Fibroblast of lung (primary cell): ENCODE measurements at places on chromosomes 6 and 20. TPM values are rescaled to one million over a fixed set of nuclear protein-coding genes. Genes with fewer than 3 reads are reported as not detected.

DNA sequence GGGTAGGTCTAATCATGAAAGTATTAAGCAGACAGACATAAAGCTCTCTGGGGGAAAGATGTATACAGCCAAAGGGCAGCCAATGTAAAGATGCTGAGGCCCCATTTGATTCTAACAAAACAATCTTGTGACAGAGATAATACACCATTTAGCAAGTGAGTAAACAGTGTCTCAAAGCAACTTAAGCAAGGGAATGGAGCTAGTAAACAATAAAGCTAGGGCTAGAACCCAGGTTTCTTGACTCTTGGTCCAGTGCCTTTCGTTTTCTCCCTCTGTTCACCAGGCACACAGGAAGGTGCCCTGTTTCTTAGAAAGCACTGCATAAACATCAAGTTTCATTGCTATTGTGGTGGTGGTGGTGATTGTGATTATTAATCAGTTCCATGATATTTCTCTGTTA lies 5.1 kb downstream of the ELOVL2 start:
- no peak for DNase-seq

DNA sequence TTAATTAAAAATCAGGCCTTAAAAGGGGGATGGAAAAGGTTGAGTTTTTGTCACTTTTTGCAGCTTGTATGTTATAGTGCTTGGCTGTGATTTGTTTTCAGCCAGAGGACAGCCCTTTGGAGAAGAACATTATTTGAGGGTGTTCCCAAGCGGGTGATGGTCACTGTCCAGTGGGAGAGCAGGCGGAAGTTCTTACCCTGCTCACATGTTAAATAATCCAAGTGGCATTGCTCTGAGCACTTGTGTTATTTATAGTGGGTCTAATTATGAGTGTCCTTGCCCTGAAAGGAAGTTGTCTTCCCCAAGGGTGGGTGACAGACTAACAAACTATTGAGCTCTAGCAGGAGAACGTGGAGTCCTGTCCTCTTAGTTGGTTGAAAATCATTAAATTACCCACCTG lies 49.5 kb downstream of the DOK5 start:
- DNase-seq = no peak

DNA sequence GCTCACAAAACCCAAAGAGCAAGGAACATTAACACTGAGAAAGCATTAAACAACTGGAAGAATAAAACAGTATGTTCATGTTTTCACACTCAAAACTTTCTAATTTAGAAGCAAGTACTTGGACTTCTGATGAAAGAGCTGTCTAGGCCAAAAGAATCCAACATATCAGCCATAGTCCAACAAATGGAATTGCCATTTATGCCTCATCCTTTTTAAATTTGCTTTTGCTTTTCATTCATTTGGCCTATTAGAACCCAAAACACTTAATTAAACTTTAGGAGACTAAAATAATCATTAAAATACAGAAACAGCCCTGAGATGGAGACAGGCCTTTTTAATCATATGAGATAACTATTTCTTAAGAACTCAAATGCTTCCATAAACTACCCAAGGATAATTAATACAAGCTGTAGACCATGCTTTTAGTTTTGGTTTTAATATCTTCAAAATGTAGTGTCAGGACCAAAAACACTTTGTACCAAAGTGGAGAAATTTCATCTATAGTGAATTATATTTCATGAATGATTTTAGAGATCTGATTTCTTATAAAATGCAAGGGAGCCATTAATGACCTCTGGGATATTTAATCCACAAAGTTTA lies 166.5 kb downstream of the KIF6 start:
- no peak for DNase-seq

GRCh38 chr6:100309174-100309573 lies 155.5 kb downstream of the SIM1 start:
- no peak for DNase-seq

DNA sequence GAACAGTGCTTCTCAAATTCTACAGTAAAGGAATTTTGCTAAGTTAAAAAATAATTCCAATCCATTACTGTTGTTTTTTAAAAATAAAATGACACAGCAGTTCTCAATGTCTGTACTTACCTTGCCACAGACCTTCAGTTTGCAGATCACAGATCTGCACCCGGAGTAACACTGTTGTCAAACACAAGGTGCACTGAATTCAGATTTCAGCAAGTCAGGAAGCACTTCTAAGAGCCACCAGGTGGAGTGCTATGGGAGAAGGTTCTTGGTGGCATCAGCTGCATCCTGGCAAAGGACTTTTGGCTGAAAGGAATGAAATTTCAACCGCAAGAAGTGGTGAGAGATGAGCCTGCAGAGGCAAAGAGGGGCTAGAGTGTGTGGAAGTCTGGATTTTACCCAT lies 17.4 kb downstream of the RSPH4A start:
- no peak for DNase-seq

GRCh38 chr20:44206132-44206531 lies 4.4 kb downstream of the OSER1 start:
- DNase-seq = no peak

GRCh38 chr6:19608546-19608945 lies 228.6 kb upstream of the ID4 start:
- no peak for DNase-seq

DNA sequence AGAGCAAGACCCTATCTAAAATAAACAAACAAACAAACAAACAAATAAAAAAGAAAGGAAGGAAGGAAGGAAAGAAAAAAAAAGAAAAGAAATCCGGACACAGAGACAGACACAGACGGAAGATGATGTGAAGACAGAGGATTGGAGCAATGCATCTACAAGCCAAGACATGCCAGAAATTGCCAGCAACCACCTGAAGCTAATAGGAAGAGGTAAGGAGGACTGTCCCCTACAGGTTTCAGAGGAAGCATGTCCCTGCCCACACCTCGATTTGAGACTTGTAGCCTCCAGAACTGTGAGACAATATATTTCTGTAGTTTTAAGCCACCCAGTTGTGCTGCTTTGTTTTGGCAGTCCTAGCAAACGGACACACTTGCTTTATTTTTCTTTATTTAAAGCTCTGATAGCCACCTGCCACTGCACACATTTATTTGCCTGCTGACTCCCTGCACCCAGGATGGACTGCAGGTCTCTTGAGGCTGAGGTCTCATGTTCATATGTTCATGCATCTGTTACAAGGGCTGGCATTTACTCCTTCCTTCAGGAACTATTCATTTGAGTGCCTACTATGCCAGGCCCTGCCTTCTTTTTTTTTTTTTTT lies 20.7 kb upstream of the ZMYND8 start:
- no peak for DNase-seq

GRCh38 chr6:108676555-108676954 lies 115.8 kb downstream of the FOXO3 start:
- DNase-seq = no peak

DNA sequence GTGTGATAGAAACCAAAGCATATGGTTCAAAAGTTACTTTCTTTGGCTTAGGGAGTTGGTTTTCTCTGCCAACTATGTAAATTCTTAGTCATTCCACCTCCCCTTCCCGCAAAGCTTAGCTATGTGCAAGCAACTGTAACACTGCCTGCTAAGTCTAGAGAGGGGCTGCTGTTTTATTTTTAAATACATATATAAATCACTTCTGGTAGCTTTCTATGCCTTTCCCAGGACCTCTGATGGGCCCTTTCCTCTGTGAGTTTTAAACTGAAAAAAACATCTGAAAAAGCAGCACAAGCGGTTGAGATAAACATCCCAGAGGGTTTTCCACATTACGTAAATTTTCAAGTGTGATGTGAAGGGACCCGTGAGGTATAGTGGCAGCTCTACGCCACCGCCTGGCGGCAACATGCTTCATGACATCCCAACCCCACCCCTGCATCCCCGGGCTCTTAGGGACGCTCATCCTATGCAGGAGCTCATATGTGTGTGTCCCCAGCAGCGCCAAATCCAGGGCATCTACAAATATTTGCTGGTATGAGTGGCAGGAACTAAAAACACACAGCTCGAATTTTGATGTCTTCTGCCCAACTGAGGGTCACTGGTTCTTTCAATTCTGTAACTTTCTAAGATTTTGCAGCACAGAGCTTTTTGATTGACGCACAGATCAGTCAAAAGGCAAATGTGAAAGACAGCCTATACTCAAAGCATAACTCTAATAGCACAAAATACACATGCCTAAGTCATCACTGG lies 12.7 kb downstream of the SAYSD1 start:
- peak; percentile 98 for DNase-seq

- DNase-seq = no peak
These were observed 1.7 kb upstream of the PLA2G7 start for GRCh38 chr6:46736906-46737305.

GRCh38 chr6:73798592-73798991 lies 102.6 kb downstream of the CD109 start:
- DNase-seq = peak; percentile 95

- DNase-seq = peak; percentile 33
These were observed 69.2 kb upstream of the TXNDC5 start for GRCh38 chr6:7979831-7980230.

DNA sequence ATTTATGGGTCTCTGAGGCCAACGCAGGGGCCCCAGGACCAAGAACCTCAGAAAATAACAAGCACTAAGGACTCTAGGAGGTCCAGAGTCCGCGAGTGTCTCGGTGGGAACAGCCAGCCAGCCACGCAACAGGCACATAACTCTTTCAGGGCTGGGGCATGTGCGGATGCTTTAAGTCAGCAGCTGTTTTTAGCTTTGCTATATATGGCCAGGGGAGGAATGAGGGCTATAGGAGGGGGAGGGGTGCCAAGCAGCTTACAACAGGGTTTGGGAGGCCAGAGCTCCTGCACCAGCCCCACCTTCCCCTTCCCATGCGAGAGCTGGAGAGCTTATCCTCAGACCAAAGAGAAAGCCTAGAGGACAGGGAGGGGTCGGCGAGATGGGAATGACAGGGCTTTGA lies 6.2 kb downstream of the JPH2 start:
- DNase-seq = peak; percentile 50

DNA sequence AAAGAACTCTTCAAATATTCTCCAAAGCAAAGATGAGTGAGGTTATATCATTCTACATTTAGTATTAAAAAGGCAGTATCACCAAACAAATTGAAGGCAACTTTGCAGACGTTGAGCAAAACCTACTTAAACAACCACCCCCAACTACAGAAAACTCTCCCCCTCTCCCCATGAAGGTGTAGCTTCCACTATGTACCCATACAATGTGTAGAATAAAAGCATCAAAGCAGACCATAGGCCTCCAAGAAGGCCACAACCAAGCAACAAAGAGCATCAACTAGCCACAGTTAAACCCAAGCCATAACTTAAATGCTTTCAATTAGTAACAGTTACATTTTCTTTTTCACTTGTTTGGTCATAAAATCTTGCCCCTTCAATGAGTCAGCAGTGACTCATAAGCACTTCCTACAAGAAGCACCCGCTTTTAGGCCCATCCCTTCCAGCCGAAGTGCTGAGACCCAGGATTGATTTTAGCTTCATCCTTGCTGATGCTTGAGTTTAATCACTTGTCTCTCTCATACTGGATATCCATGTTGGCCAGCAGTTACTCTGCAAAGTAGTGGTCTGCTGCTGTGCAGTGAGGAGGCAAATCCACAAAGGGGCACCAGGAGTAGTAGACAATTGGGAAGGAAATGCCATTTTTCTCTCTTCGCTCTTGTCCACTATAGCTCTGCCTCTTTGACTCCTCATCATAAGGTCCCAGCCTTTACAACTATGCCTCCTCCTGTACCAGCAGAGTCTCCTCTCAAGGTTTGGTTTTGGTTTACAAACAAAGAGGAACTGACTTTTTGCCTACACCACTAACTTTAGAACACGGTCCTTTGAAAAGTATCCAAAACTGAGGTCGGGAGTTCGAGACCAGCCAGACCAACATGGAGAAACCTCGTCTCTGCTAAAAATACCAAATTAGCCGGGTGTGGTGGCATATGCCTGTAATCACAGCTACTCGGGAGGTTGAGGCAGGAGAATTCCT lies 8.4 kb upstream of the NUP153 start:
- peak; percentile 95 for DNase-seq

DNA sequence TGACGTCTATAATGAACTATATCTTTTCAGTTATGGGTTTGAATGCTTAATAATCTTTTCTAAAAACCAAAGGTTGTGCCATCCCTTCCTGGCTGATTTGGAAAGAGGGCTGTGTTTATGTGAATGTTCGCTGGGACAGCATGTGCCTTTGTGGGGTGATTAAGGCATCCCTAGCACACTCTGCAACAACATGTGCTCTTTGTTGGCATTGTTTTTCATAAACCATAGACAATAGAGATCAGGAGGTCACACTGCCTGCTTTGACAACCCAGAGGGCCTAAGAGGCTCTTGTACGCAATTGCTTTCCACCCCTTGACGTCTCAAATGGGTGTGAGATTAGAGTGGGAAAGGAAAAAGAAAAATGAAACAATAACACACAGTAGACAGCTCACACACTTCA lies 116.0 kb downstream of the LRRC1 start:
- no peak for DNase-seq

DNA sequence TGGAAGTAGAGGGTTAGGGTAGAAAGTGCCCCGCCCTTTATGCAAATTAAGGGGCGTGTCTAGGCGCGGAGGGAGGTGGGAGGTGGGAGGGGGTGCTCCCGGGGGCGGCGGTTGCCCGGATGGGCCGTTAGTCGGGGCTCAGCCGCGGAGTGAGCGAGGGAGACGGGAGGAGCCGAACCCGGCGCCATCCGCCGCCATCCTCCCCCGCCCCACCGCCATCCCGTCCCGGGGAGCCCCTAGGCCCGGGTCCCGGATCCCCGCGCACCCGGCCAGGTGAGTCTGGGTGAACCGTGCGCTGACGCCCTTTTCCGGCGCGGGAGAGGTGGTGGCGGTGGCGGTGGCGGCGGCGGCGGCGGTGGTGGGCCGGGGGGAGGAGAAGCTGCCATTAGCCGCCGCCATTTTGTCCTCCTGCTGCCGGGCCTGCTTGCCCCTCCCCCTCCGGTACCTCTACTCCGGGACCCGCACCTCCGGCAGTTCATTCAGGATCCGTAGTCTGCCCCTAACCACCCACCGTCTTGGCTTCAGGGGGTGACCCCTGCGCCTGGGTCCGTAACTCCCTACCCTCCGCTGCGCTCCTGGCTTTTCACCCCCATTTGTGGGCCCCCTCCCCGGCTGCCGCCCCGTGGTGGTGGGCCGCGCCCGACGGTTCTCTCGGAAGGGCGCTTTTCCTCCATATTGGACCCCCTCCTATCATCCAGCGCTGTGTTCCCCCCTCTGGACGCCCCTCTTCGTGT lies at the start of gene PRRC2A:
PRRC2A (plus strand) TSS at position 130 of the 734 bp plus-strand sequence. CDS start 2,075 bp downstream, outside the sequence.
- DNase-seq = no peak

- peak; percentile 77 for DNase-seq
These were observed 330.5 kb downstream of the EPHA7 start for GRCh38 chr6:93088621-93089501.

DNA sequence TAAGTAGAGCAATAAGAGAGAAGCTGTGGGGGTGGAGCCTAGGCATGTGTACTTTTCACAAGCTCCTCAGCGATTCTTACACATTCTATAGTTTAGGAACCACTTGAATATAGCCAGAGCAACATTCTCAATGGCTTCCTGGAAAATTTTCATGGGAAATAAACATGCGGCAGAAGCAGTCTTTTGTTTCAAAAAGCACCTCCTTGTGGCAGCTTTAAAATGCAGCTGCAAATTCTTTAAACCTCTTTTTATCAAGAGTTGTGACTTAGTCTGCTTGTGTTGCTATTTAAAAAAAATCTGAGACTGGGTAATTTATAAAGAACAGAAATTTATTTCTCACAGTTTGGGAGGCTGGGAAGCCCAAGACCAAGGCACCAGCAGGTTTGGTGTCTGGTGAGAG lies 23.8 kb downstream of the NKX2-2 start:
- DNase-seq = no peak

- DNase-seq = peak; percentile 98
These were observed 42.3 kb downstream of the HIVEP2 start for GRCh38 chr6:142902636-142903053.

Gene MMP24
- total RNA-seq = under 0.01 and 0.17 TPM in 2 replicates

Gene TRIM15
- not detected in 2 replicates for total RNA-seq

Gene RTF2
- 86.3 and 100 TPM in 2 replicates for total RNA-seq

Gene PCSK2
- total RNA-seq = under 0.01 TPM in 1 of 2 replicates, not detected in the other

Gene CST9L
- not detected in 2 replicates for total RNA-seq

Gene HM13
- total RNA-seq = 41.9 and 52.5 TPM in 2 replicates

Gene PTGIS
- 41.5 and 79.1 TPM in 2 replicates for total RNA-seq

Gene DNMT3B
- 1.5 and 3.1 TPM in 2 replicates for total RNA-seq

Gene E2F1
- 0.51 and 2.1 TPM in 2 replicates for total RNA-seq

Gene SLPI
- 0.17 and 0.77 TPM in 2 replicates for total RNA-seq
